ENCODE measurements at places on chromosomes 11 and 22.
A peak's percentile ranks its signal among the peaks of the same experiment; 100 is the strongest.

- DNase-seq, result no peak
Observed at GRCh38 chr11:35859301-35859700, 84.6 kb upstream of the LDLRAD3 start.

DNA sequence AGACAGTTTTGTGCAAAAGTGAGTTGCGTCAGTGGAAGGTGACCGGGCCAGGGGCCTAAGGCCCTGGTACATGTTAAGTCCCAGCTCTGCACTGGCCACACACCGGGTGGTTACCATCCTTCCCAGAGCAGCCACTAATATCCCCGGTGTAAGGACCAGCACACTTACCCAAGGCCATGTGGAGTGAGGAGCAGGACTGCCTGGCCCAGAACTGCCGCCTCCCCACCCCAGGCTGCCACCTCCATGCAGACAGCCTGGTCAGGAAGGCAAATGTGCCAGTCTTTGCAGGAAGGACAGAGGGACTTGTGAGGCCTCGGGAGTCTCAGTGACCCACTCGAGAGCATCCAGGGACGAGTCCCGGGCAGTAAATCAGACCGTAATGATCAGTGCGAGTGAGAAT is 102.9 kb downstream of the MORC2 start:
- no peak for DNase-seq

DNA sequence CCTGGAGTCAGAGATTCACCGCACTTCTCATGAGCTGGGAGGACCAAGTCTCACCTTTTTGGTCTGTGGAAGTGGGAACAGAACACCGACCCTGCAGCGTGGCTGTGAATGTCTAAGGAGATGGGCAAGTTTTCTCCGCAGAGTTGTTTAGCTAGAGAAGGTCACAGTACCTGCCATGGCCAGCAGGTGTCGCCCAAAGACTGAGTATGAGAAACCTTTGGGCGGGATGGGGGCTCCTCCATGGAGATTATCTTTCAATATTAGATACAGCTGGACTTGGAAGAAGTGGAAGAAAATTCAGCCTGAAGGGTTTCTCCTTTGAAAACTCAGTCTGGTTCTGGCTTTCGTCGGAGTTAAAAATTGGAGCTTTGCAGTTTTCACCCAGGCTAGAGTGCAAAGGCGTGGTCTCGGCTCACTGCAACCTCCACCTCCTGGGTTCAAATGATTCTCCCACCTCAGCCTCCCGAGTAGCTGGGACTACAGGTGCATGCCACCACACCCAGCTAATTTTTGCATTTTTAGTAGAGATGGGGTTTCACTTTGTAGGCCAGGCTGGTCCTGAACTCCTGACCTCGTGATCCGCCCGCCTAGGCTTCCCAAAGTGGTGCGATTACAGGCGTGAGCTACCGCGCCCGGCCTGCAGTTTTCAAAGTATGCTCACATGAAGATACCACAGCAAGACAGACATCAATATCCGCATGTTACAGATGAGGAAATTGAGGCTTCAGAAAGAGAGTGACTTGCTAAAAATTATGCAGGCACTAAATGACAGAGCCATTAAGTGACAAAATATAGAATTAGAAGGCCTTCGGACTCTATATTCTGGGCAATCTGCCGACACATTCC is 10.7 kb upstream of the DSCAML1 start:
- DNase-seq, result peak; percentile 59

DNA sequence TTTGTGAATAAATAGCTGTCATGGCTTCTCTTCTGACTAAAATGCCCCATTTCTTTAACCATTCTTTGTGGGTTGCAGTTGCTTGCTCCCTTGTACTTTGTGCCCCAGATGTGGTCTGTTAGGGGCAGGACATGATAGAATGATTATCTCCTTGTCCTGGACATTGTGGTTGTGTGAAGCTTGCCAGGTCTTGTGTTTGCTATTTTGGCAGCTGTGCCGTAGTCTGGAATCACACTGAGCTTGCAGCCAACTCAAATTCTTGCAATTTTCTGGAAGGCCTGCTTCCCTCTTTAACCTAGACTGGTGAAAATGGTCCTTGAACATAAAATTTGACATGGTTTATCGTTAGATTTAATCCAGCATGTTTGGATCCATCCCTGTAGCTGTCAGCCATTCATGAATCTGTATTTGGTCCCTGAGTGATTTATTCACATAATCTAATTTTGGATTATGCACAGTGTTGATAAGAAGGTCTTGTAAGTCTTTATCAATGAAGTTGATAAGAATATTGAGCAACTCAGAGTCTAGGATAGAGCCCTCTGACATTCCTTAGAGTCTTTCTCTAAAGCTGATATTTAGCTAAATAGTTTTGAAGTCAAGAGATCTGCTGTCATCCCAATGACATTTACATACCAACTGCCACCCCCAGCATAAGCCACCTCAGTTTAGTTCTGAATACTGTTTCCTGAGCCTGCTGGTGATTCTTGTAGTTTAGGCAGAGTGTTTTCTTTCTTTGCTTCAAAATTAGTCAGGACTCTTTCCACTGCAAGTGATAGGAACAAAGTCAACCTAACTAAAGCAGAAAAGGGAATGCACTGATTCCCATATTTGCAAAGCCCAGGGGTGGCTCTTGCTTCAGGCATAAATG is 9.8 kb downstream of the SPON1 start:
- DNase-seq, result no peak

DNA sequence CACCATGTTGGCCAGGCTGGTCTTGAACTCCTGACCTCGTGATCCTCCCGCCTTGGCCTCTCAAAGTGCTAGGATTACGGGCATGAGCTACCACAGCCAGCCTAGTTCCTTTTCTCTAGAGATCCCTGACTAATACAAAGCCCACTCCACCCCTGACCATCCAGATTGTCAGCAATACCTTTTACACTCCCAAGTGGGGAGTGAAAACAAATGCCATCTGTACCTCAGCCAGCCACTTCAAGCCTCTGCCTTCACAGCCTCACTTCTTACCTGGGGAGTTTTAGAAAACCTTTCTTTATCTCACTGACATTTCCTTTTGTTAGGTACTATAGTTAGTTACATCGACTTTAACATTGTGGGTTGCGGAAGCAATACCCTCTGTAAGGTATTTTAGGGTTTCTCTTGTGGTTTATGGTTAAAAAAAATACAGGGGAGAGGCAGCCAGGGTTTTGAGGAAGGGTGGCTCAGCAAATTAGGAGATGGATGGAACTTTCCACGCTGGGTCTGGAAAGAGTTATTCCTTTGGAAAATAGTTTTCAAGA is 8.9 kb downstream of the TOM1 start:
- DNase-seq, result no peak

GRCh38 chr22:38740754-38741153 is 15.0 kb downstream of the SUN2 start:
- DNase-seq, result no peak

DNA sequence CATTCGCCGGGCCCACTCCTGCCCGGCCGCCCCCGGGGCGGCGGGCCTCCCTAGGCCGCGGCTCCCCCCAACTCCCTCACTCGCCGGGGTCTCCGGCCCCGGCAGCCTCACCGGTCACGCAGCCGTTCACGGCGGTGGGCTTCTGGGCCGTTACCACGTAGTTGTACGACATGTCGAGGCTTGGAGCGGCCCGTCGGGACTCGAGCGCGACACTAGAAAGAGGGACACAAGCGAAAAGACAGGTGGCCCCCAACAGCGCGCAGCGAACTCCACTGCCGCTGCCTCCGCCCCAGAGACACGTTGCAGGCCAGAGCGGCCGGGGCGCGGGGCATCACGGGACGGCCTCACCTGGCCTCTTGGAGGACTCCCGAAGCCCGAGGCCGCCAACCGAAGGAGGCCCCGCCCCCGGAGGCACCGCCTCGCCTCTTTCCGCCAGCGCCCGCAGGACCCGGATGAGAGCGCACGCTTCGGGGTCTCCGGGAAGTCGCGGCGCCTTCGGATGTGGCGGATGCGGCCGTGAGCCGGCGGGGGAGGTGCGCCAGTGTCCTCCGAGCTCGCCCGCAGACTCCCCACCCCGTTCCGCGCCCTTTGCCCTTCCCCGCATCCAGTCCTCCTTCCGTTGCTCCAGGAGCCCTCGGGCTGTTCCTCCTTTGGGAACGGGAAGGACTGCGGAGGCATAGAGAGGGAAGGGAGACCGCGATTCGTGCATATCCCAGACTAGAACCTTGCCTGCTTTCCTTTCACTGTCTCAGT is at the start of the genes DDB1 and TKFC:
TSS of gene DDB1 (minus strand) at position 309 of the 753 bp plus-strand sequence. CDS start at position 172, 137 bp downstream.
TSS of gene TKFC (plus strand) at position 432 of the 753 bp plus-strand sequence. CDS start 1,501 bp downstream, outside the sequence.
- peak; percentile 96 for DNase-seq

- no peak for DNase-seq
Observed at GRCh38 chr22:40425082-40425481, 54.7 kb downstream of the SGSM3 start.

DNA sequence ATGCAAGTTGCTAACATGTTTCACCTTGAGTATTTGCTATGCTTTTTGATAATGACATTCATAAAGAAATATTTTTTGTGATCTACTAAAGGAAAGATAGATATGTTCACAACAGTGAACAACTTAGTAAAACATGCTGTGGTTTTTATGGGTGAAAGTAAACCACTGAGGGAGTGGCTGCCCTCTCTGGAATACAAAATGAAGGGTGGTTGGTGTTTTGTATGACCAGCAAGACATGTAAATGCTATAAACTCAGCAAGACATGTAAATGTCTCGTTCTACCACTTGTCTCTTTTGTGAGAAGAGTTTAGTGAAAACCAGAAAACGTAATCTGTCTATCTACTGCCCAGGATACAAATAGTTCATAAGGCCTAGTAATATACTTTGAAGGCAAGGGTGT is 7.6 kb upstream of the AMPD3 start:
- DNase-seq, result no peak

DNA sequence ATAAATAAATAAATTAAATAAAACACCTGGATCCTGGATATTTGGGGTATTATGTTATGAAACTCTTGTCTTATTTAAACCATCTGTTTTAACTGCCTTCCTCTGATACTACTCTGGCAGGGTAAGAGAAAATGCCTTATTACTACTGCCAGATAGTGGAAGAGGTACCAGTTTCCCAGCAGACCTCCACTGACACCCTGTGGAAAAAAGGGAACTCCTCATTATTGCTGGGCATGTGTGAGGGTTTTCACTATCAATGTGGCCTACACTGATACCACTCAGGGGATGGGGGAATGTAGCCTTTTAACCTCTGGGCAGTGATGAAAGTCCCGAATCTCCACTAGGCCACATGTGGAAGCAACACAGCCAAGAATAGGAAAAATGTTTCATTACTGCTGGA is 121.0 kb downstream of the LUZP2 start:
- DNase-seq, result no peak

- no peak for DNase-seq
Observed at GRCh38 chr11:65651589-65652510, 10.9 kb downstream of the RELA start.

DNA sequence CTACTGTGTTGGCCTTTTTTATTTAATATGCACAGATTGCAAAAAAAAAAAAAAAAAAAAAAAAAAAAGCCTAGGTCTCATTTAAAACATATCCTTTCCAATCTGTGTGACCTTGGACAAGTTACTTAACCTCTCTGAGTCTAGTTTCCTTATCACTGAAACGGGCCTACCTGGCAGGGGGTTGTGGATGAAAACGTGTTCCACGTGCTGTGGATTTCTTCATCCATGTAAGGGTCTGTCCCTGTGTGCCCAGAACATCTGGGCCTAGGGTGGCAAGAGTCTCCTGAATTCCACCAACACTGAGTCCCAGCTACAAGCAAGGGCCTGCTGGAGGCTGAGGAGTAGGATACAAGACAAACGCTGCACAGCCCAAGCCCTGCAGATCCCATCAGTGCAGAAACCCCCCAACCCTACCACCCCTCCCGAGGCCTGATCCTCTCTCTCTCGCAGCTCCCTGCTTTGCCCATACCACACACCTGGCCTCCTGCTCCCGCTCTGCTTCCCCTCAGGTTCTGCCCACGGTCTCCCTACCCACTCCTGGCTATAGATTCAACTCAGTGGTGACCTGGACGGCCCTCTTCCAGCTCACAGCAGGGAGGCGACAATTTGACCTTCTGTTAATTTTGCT is 4.7 kb upstream of the GNAZ start:
- no peak for DNase-seq

- DNase-seq, result no peak
Observed at GRCh38 chr11:61472282-61472681, 36.3 kb upstream of the LRRC10B start.

DNA sequence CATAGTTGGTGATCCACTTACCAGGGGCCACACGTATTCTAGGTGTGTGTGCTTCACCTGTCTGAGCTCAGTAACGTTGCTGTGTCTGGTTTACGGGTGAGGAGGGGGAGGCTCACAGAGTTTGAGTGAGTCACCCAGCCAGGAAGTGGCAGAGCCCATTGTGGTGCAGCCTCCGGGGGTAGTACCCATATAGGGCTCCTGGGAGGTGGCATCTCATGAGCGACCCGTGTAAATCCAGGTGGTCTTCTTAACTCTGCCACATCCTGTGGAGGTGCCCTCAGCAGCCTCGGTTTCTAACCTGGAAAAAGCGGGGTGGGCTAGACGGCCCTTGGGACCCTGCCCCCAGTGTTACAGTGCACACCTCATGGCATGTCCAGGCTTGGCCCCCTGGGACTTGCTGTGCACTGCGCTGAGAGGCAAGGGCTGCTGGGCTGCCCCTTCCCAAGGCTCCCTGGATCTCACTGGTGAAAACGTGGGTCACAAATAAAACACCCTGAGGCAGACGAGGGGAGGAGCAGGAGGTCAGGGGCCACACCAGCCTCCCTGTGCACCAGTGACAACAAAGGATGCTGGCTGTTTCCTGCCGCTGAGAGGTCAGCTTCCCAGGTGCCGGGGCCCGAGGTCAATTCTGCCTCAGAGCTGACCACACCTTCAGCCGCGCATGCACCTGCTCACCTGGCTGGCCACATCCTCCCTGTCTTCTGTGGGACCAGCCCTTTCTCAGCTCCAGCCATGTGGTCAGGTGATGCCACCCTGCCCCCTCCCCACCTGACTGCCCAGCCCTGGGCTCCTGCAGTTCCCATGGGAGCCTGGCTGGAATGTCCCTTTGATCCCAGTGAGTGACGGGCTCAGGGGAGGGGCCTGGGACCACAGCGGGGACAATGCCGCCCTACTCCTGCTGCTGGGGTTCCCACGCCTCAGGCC is 305.1 kb downstream of the CTTN start:
- no peak for DNase-seq

DNA sequence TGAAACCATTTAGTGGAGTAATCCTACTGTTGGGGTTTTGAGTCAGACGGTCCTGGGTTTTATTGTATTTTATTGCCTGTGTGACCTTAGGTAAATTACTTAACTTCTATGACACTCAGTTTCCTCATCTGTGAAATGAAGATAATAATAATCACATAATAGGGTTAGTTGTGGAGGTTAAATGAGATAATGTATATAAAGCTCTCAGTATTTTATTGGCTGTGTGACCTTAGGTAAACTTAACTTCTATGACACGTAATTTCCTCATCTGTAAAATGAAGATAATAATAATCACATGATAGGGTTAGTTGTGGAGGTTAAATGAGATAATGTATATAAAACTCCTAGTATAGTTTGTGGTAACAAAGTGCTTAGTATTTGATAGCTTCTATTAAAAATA is 13.2 kb downstream of the BARX2 start:
- no peak for DNase-seq

- no peak for DNase-seq
Observed at GRCh38 chr22:25437414-25438160, 126.9 kb upstream of the GRK3 start.

Data from activated effector memory CD4-positive, alpha-beta T cell treated with Interleukin-2 at 50 U/mL for 16 hours (primary cell).